ENCODE measurements at places on chromosomes 11 and 22. TPM values are rescaled to one million over a fixed set of nuclear protein-coding genes. Genes with fewer than 3 reads are reported as not detected.

MUC5B gene
- not detected for total RNA-seq

SPON1 gene
- total RNA-seq, result 0.47 TPM

CENPM gene
- total RNA-seq, result 10.2 TPM

DBX1 gene
- total RNA-seq, result not detected

APOL4 gene
- 2.7 TPM for total RNA-seq

ANKK1 gene
- total RNA-seq, result 0.12 TPM

SNRPD3 gene
- total RNA-seq, result 240 TPM

ABCC8 gene
- not detected for total RNA-seq
